Bronchial epithelial cell (primary cell): ENCODE measurements at places on chromosomes 3 and 15.

DNA sequence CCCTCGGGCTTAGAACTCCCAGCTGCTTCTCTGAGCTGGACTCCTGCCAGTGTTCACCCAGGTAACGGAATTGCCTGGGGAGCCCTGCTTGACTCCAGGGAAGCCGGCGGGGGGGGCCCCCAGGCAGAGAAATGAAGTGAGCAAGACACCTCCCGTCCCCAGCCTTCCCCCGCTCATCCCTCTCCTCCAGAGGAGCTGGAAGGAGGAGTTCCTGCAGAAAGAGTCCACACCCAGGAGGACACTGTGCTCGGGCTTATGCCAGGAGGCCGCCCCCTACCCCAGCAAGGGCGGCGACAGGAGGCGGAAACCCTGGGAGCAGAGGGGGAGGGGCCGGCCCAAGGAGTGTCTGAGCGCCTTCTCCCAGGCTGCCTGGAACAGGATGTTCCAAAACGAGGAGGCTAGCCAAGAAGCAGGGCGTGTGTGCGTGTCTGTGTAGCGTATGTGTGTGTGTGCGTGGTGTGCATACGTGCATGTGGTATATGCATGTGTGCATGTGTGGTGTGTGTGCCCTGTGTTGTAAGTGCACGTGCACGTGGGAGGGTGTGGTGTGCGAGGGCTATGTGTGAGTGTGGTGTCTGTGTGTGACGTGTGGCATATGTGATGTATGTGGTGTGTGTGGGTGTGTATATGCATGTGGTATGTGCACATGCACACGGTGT is 511.3 kb downstream of the SHQ1 start:
- DNase-seq: peak; percentile 68

GRCh38 chr15:29750754-29751153 is 71.5 kb downstream of the TJP1 start:
- DNase-seq: no peak

DNA sequence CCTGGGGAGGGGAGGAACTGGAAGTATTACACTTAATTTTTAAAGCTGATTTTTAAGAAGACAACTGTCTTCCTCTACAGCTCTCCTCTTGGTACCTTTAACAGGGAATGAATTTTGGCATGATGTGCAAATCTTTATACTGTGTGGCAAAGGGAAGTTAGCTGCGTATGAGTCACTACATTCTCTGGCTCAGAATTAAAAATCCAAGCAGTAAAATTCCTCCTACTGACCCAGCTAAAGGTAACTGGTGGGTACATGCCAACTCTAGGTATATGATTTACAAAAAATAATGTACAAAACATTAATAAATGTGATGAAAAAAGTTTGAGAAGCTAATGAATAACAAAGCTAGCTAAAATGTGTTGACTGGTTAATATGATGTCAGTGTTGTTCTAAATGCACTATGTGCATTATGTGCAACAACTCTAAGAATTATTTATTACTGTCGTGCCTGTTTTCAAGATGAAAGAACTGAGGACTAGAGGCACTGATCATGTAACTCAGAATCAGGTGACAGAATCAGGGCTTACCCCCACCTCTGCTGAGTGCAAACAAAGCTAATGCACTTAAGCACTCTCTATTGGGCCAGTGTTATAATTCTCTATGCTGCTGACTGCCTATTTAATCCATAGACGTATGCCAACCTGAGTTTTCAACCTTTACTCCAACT is 194.7 kb upstream of the CADPS start:
- no peak for DNase-seq

- no peak for DNase-seq
These were observed 411.8 kb upstream of the GRM7 start for GRCh38 chr3:6449099-6449498.
